Type B pancreatic cell (in vitro differentiated cells): ENCODE measurements at places on chromosomes 3 and 15. TPM values are rescaled to one million over a fixed set of nuclear protein-coding genes. Genes with fewer than 3 reads are reported as not detected.
A peak's percentile ranks its signal among the peaks of the same experiment; 100 is the strongest.

The NR1I2 gene
- 0.65 and 1.4 TPM in 2 replicates for total RNA-seq

The TM4SF18 gene
- total RNA-seq, result 0.33 TPM in 1 of 2 replicates, not detected in the other

The ZNF148 gene
- total RNA-seq, result 46.4 and 47.3 TPM in 2 replicates

The FNDC3B gene
- total RNA-seq, result 67.9 and 79.2 TPM in 2 replicates

The NAALADL2 gene
- total RNA-seq, result 5.8 and 9.9 TPM in 2 replicates

The APOD gene
- 0.57 and 1.6 TPM in 2 replicates for total RNA-seq

The GOLGA8T gene
- 0.19 and 0.99 TPM in 2 replicates for total RNA-seq

The TKT gene
- total RNA-seq, result 318 and 518 TPM in 2 replicates

The RBP2 gene
- total RNA-seq, result 25.3 and 95.9 TPM in 2 replicates

The SLC24A5 gene
- total RNA-seq, result 1.3 TPM in 1 of 2 replicates, not detected in the other

The RTP1 gene
- not detected in 2 replicates for total RNA-seq

The EBLN2 gene
- total RNA-seq, result 6.3 and 6.4 TPM in 2 replicates

DNA sequence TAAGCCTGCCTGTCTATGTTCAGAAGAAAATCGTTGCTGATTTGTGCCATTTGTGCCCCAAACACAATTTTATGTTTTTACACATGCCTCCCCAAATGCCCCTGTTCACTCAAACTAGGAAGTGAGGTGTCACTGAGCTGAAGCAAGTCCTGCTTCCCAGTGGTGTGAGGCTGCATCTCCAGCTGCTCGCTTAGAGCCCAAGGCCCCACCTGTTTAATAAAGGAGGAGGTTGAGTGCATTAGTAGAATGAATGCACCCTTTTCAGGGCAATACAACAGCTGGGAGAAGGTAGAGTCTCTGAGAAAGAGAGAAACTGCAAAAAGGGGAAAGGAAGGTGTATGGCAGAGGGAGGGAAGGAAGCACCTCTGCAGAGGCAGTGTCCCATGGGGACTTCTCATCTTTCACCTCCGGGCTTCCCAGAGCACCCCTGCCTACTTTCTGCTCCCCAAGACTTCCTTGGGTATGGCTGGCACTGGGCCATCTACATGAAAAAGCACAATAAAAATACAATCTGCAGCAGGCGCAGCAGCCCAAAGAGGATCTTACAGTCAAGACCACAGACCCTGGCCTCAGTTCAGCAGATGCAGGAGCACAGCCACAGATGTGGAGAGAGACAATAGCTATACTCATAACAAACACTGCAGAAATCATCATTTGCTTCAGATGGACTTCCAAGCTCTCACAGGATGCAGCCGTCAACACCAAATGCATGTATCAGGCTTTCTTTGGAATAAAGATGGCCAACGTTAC is 165.9 kb downstream of the POLR2M start:
- H3K27me3 ChIP-seq, result peaks cover 22% of the 10 kb centered on the region
- H3K36me3 ChIP-seq, result no peaks in the 10 kb centered on the region
- no peak for DNase-seq
- H3K4me1 ChIP-seq, result no peaks in the 10 kb centered on the region

- no peaks in the 10 kb centered on the region for H3K27me3 ChIP-seq
- peak overlapping the region; percentile 67 for H3K4me3 ChIP-seq
- H3K4me1 ChIP-seq, result peaks cover 53% of the 10 kb centered on the region
- DNase-seq, result peak; percentile 82
- peaks cover 20% of the 10 kb centered on the region for H3K36me3 ChIP-seq
Observed at GRCh38 chr15:66707310-66708082, 5.5 kb downstream of the SMAD6 start.

- no peak for DNase-seq
- no peak overlapping the region for H3K27ac ChIP-seq
- H3K4me3 ChIP-seq, result no peak overlapping the region
- no peaks in the 10 kb centered on the region for H3K36me3 ChIP-seq
- H3K4me1 ChIP-seq, result no peaks in the 10 kb centered on the region
Observed at GRCh38 chr3:170953736-170954135, 45.3 kb upstream of the EIF5A2 start.

DNA sequence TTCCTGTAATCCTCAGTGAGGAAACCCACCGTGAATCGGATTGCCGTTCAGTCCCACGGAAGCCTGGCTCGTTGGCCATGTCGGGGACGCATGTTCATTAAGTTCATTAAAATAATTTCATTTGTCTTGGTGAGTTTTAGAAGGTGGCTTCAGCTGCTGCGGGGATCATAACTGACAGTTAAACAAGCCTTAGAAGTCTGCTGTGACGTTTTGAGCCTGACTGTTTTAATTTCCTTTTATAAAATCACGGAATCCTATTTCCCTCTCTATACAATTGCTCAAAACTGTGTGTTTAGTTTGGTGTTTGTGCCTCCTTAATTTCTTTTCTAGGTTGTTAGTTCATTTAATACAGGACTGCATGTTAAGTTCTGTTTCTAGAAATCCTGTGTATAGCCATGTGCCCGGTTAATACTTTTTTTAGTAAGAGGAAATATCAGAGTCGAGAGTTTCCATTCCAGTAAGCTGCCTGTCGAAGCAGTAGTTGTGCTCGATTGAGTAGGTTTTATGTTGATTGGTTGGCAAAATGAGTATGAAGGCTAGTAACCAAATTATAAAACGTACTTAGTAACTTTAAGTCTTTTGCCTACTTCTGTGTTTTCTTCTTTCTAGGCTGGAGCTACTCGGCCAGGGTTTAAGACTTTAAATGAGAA is 705 bp downstream of the NIPA2 start:
- H3K4me1 ChIP-seq, result peaks cover 9% of the 10 kb centered on the region
- peak overlapping the region; percentile 98 for H3K27ac ChIP-seq
- H3K27me3 ChIP-seq, result no peaks in the 10 kb centered on the region

DNA sequence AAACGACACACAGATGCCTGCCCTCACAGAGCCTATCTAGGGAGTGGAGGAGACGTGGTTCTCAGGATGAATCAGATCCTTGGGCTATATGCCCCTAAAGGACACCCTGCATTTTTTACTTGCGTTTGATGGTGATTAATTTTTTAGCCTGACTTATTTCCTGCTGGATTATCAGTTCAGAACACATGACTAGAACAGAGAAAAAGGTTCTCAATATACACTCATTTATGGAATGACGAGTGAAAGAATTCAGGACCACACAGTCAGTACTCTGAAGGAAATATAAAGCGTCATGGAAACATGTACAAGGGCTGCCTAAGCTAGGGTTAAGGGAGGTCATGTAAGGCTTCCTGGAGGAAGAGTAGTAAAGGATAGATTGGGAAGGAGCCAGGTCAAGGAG is 121.8 kb downstream of the SSR3 start:
- H3K27ac ChIP-seq, result peak overlapping the region; percentile 45
- H3K36me3 ChIP-seq, result no peaks in the 10 kb centered on the region
- peaks cover 11% of the 10 kb centered on the region for H3K4me1 ChIP-seq
- H3K27me3 ChIP-seq, result peaks cover 21% of the 10 kb centered on the region

DNA sequence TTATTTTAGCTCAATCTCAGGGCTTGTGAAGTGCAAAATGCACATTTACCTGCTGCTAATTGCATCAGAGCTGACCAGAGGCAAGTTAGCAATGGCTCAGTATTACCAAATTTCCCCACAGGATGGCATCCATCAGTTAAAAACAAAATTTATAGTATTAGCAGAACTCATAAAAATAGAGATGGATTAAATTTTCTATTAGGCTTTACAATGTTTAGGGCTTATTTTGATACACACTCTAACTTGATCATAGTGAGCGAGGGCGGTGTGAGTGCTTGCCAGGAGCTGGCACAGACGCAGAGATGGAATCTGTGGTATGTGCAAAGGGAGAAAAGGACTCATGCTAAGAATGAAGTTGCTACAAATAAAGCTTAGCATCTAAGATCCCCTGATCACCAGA is 241.0 kb downstream of the NSUN3 start:
- peaks cover 12% of the 10 kb centered on the region for H3K27me3 ChIP-seq
- H3K4me1 ChIP-seq, result peaks cover 14% of the 10 kb centered on the region
- DNase-seq, result no peak
- H3K27ac ChIP-seq, result no peak overlapping the region

GRCh38 chr15:94107652-94108051 is 123.7 kb upstream of the MCTP2 start:
- H3K4me3 ChIP-seq, result no peak overlapping the region
- peaks cover 13% of the 10 kb centered on the region for H3K4me1 ChIP-seq
- H3K27me3 ChIP-seq, result peaks cover 3% of the 10 kb centered on the region

- H3K36me3 ChIP-seq, result no peaks in the 10 kb centered on the region
- H3K4me1 ChIP-seq, result no peaks in the 10 kb centered on the region
Observed at GRCh38 chr3:184531626-184532280, 29.8 kb upstream of the EPHB3 start.

DNA sequence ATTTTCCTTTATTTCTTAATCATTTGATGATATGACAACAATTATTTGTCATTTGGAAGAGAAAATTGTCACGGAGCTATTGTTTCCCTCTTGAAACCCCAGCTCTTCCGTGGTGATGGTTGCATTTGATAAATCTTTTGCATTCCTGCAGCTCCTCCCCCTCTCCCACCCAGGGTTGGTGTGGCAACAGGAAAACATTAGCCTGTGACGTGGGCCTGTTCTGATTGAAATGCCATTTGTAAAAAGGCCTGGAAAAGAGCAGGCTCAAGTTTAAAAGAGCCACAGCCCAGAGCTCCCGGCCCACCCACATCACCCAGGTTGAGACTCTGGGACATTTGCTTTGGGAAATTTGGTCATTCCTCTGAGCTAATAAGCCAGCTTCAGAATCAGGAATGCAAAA is 282.5 kb downstream of the RPLP1 start:
- peak overlapping the region; percentile 96 for H3K27ac ChIP-seq
- peak overlapping the region; percentile 78 for H3K4me3 ChIP-seq
- DNase-seq, result no peak
- peaks cover 43% of the 10 kb centered on the region for H3K4me1 ChIP-seq
- peaks cover 20% of the 10 kb centered on the region for H3K27me3 ChIP-seq
- peaks cover 3% of the 10 kb centered on the region for H3K36me3 ChIP-seq

DNA sequence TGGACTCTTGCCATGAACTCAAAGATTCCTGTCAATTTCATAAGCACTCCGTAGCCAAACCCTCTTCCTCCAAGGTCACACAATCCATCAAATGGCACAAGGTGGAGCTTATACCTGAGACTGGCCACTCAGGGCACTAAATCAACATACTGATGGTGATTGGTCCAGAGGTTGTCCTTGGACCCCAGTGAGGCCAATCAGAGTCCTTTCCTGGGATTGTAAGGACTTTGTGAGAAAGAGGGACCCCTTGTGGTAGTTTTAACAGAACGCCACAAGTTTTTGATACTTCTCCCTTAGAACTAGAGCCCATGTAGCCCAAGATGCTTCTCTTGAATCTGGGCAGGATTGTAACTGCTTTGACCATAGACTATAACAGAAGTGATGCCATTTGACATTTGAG is 44.4 kb upstream of the LARS2 start:
- no peak overlapping the region for H3K4me3 ChIP-seq
- DNase-seq, result no peak
- peaks cover 10% of the 10 kb centered on the region for H3K27me3 ChIP-seq
- no peak overlapping the region for H3K27ac ChIP-seq

DNA sequence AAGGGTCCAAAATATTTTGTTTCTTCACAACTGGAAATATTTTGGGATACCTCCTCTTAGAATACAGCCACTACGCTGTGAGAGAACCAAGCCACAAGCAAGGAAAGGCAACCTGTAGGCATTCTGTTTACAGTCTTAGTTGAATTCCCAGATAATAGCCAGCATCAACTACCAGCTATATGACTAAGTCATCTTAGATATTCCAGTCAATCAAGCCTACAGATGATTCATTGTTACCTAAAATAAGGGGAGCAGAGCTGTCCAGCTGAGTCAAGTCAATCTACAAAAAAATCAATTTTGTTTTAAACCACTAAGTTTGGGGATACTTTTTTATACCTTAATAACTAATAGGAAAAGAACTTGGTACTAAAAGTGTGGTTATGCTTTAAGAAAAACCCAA is 526.4 kb upstream of the DPPA4 start:
- H3K27me3 ChIP-seq, result no peaks in the 10 kb centered on the region
- H3K4me1 ChIP-seq, result no peaks in the 10 kb centered on the region
- H3K27ac ChIP-seq, result no peak overlapping the region
- no peak overlapping the region for H3K4me3 ChIP-seq
- no peaks in the 10 kb centered on the region for H3K36me3 ChIP-seq

- no peak overlapping the region for H3K27ac ChIP-seq
- no peaks in the 10 kb centered on the region for H3K36me3 ChIP-seq
- H3K27me3 ChIP-seq, result no peaks in the 10 kb centered on the region
- no peak overlapping the region for H3K4me3 ChIP-seq
- DNase-seq, result no peak
Observed at GRCh38 chr3:15467227-15468181, 40.1 kb downstream of the EAF1 start.

- H3K4me1 ChIP-seq, result no peaks in the 10 kb centered on the region
- no peak for DNase-seq
- no peak overlapping the region for H3K4me3 ChIP-seq
- H3K27me3 ChIP-seq, result no peaks in the 10 kb centered on the region
Observed at GRCh38 chr3:146594843-146595482, 10.2 kb downstream of the PLSCR5 start.

DNA sequence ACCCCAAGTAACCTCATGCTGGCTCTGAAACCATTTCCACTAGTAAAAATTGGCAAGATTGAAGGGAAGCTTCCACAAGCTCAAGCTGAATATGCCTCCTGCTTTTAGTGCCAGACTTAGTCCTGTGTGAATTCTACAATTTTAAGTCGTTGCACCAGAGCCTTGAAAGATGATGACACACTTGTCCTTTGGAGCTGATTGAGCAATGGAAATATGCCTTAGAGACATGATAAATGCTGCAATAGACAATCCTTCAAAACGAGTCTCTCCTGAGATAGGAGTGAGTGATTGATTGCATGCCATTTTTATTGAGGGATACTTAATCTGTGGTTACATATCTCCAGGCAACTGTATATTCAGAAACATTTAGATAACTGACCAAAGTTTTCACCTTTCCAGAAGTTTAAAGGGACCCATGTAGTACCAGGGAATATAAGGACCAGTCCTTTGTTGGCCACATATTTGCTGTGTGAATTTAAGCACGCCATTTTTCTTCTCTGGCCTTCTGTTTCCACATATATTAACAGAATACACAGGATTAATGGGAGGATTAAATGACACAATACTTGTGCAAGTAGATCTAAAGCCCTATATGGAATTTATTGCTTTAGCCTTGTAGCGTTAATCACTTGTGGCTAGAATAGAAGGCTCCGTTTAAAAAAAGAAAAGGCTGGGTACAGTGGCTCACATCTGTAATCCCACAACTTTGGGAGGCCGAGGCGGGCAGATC is 65.1 kb downstream of the PPARG start:
- no peak overlapping the region for H3K27ac ChIP-seq
- no peaks in the 10 kb centered on the region for H3K4me1 ChIP-seq
- no peaks in the 10 kb centered on the region for H3K36me3 ChIP-seq
- H3K27me3 ChIP-seq, result peaks cover 28% of the 10 kb centered on the region

- no peaks in the 10 kb centered on the region for H3K27me3 ChIP-seq
- H3K27ac ChIP-seq, result peak overlapping the region; percentile 46
- no peak for DNase-seq
- peaks cover 21% of the 10 kb centered on the region for H3K4me1 ChIP-seq
Observed at GRCh38 chr3:114660124-114660523, 366.3 kb downstream of the TIGIT start.

DNA sequence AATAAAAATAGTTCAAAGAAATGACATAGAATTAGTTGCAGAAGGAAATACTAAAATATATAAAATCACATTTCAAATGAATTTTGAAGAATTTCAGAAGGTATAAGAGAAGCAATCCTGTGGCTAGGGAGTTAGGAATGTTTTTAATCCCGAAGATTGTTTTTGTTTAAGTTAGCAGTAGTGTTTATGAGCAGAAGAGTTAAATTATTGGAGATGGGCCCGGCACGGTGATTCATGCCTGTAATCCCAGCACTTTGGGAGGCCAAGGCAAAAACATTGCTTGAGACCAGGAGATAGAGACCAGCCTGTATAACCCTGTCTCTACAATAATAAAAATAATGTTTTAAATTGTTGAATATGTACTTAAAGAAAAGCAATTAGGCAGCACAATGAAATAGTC is 432.5 kb downstream of the MFSD1 start:
- no peak overlapping the region for H3K27ac ChIP-seq
- peaks cover 5% of the 10 kb centered on the region for H3K4me1 ChIP-seq
- no peak for DNase-seq
